ENCODE measurements at places on chromosomes 12 and 14.

DNA sequence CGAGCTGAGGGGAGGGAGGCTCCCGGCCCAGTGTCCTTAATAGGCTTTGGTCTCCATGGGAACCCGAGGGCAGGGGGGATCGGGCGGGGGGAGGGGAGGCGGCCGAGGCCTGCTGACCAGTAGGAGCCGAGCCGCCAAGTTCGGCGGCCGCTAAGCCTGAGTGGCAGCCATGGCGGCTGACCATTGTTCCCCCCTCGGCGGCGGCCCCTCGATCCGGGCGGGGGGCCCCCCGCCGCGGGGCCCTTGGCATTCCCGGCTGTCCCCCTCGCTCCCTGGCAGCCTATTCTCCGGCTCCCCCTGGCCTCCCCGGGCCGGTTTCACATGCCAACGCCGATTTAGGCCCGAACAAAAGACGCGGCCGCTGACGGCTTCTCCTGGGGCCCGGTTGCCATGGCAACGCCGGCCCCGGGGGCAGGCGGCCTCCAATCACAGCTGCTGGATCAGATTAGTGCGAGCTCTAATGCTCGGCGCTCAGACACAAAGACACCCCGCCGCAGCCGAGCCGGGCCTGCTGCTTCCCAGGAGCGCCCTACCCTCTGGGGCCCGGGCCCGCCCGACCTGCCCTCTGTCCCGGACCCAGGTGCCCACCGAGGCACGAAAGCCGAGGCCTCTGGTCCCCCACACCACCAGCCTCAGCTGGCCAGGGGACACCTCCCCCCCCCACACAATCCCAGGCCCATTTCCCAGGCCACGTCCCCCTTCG, 7.3 kb downstream of the MSI1 start:
- peak; percentile 94 for DNase-seq

DNA sequence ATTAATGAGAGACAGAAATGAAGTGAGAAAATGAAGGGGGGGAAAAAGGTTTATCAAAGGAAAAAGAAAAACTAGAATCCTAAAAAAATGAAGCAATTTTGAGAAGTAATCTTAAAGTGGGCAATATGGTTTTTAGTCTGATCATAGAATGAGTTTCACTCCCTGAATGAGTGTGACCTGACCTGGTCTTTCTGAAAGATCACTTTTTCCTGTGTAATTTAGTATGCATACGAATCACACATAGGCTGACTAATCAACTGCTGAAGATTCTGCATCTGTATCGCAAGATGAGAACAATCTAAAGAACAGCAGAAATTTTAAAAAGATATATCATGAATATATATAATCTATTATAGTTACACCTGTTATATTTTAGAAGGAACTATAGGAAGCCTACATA, 11.3 kb downstream of the GNPTAB start:
- DNase-seq, result no peak

GRCh38 chr12:28350502-28350901, 160.2 kb downstream of the CCDC91 start:
- no peak for DNase-seq

DNA sequence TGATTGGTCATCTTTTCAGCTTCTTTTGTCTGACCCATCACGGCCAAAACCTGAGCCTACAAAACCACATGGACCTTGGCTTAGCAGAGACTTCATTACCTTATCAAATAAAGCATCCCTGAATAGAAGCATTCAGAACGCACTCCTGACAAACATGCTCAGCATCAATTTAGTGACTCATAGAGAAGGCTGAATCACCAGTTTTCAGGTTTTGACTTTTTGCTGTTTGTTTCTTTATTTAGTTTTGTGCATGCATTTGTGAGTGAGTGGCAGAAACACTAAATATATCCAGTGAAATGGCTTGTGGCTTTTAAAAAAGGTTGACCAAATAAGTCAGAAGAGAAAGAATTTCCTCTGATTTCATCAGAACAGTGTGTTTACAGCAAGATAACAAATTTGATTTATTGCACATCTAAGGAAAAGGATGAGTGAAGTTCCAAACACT, 19.0 kb upstream of the OVCH1 start:
- DNase-seq, result no peak

DNA sequence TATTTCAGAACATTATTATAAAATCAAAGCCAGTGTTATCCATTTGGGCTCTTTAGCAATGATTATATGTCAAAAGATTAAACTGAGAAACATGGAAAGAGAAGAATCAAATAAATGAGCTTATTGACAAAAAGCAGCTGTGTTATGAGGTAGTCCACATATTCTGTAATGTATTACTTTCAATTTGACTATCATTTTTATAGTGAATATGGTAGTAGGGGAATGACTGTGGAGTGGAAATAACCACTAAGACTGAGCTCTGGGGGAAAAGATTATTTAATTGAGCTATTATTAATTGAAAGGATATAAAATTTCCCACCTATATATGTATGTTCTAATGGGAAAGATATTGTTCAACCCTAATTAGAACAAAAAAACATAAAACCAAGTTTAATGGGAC, 381.3 kb downstream of the TMTC2 start:
- no peak for DNase-seq

GRCh38 chr14:59425322-59425935, 39.8 kb downstream of the GPR135 start:
- peak; percentile 52 for DNase-seq

- no peak for DNase-seq
Observed at GRCh38 chr14:77046721-77047120, 18.2 kb upstream of the IRF2BPL start.

- DNase-seq, result peak; percentile 87
Observed at GRCh38 chr14:60616461-60616959, 32.8 kb downstream of the SIX1 start.

- no peak for DNase-seq
Observed at GRCh38 chr12:105090361-105090760, 6.1 kb upstream of the ALDH1L2 start.

- DNase-seq, result no peak
Observed at GRCh38 chr12:116697305-116697704, 40.6 kb downstream of the SPRING1 start.

GRCh38 chr14:49623941-49624839, 3.6 kb downstream of the MGAT2 start:
- DNase-seq, result no peak

- DNase-seq, result no peak
Observed at GRCh38 chr14:78701246-78701645, 531.1 kb downstream of the NRXN3 start.

GRCh38 chr12:5451251-5451650, 19.3 kb downstream of the NTF3 start:
- DNase-seq, result no peak

DNA sequence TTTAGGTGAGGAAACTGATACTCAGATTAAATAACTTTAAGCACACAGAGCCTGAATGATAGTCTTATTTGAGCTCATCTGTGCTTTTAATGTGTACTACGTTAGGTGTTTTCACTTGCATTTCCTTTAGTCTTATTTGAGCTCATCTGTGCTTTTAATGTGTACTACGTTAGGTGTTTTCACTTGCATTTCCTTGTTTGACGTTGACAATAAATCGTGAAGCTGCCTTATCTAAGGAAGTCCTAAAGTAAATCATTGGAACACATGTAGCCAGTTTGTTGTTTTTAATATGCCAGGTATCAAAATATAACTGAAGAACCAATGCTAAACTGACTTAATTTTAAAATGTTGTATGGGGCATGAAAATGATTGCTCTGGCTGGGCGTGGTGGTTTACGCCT, 2.0 kb downstream of the RAP1B start:
- DNase-seq, result no peak

- peak; percentile 99 for DNase-seq
Observed at GRCh38 chr14:49892636-49893308, at the start of gene ARF6. Gene ARF6, plus strand, starts transcription at chr14:49893082. Its CDS starts 655 bp downstream, at chr14:49893737.

DNA sequence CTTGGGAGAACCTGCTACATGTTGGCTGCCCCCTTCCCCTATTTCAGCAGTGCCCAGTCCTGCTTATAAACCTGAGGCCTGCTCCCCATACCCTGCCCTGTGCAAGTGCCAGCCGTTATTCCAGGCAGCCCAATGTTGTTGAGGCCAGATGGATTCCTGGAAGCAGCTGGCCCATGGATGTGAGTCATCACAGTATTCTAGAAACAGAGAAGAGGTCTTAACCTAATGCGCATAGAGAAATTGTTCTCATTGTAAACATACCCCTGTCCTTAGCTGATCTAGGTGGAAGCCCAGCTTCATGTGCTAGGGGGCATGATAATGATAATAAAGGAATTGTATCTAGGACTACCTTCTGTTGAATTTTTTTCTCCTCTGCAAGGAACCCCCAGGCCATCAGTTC, 69.7 kb downstream of the TSPAN11 start:
- peak; percentile 76 for DNase-seq

- no peak for DNase-seq
Observed at GRCh38 chr14:68543516-68543915, 249.4 kb downstream of the ZFP36L1 start.

DNA sequence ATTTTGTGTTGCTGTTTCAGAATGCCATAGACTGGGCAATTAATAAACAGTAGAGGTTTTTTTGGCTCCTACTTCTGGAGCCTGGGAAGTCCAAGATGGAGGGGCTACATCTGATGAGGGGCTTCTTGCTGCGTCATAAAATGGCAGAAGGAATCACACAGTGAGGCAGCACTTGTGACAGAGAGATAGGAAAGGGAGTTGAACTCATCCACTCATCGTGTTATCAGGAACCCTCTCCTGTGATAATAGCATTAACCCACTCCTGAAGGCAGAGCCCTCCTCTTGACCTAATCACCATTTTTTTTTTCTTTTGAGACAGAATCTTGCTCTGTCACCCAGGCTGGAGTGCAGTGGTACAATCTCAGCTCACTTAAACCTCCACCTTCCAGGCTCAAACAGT, 9.7 kb downstream of the TDG start:
- DNase-seq, result no peak

DNA sequence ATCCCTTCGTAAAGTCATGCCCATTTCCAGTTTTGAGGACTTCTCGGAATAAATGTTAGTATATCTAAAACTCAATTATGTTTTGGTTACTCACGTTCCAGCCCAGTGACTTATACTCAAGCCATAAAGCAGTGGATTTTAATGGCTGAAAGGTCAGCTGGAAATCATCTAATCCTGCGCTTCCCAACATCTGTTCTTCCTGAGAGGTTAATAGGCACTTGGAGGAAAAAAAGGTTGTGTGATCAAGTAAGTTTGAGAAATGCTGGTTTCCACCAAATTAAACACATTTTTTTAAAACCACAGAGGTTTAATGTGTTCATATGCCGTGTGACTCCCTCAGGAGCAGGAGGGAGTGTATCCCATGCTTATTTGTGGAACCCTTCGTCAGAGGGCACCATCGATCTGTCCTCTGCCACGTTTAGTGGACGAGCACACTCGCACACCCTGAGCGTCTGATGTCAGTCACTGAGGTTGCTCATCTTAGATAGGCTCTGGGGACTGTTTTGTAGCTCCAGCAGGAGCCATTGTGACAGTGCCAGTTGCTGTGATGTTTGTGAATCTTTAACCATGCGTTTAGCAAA, 41.4 kb downstream of the FBXL14 start:
- DNase-seq, result no peak

DNA sequence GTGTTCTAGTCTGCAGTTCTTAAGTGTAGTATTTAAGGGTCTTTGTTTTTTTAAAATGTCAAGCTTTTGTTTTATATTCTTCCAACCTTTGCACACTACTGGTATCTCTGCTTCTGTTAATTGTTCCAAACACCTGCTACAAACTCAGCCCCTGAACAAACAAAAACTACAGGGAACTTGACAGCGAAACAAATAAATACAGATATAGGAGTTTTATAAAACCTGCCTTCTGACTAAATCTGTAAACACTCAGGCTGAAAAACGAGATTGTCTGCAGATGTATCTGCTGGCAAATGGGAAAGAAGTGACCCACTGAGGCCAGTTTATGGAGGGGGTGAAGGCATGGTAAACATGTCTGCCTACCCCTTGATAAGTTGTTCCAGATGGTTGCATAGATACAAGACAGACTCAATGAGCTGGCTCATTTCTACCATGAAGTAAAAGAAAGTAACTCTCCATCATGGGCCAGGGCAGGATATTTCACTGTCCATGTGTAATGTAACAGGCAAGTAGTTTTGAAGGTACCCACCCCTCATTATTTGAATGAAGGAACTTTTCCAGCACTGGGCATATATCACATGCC, 75.6 kb downstream of the LMO3 start:
- DNase-seq, result no peak

GRCh38 chr12:60391051-60391450, 795.2 kb downstream of the SLC16A7 start:
- DNase-seq, result no peak

GRCh38 chr12:97758194-97758501, 295.5 kb downstream of the RMST start:
- no peak for DNase-seq
